ENCODE measurements at places on chromosomes 6 and 20. TPM values are rescaled to one million over a fixed set of nuclear protein-coding genes. Genes with fewer than 3 reads are reported as not detected.
A peak's percentile ranks its signal among the peaks of the same experiment; 100 is the strongest.

DNA sequence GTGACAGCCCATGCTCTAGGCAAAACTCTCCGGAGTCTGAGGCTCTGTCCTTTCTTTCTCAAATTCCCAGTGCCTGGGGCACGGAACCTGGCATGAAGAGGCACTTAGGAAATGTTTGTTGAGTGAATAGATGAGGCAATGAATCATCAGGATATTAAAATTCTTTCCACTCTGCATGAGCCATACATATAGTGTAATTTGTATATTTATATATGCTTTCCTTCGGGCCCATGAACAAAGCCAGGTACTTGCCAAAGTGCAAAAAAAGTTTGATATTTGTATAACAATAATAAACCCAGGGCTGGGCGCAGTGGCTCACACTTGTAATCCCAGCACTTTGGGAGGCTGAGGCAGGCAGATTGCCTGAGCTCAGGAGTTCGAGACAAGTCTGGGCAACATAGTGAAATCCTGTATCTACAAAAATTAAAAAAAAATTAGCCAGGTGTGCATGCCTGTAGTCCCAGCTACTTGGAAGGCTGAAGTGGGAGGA is 212.3 kb upstream of the ZNF217 start:
- no peaks in the 10 kb centered on the region for H3K36me3 ChIP-seq
- DNase-seq, result no peak
- no peaks in the 10 kb centered on the region for H3K4me1 ChIP-seq
- no peak overlapping the region for H3K27ac ChIP-seq

The ASIP gene
- 26.1 TPM for total RNA-seq

DNA sequence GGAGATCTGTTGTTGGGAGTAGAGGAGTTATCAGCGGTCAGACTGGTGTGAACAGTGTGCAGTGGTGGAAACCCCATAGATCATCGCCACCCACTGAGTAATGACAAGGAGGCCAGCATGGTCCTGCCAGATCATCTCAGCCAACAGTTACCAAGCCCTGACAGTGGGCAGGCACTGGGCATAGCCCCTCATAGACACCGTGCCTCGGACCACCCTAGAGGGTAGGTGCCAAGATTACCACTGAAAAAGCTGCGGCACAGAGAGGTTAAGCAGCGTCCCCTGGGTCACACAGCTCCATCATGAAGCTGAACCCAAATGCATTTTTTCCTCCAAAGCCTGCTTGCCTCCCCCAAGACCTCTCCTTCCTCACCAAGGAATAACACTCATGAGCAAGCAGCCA is 21.5 kb upstream of the BMP7 start:
- no peaks in the 10 kb centered on the region for H3K27me3 ChIP-seq
- peaks cover 6% of the 10 kb centered on the region for H3K4me1 ChIP-seq
- no peaks in the 10 kb centered on the region for H3K36me3 ChIP-seq
- no peak for DNase-seq
- H3K27ac ChIP-seq, result no peak overlapping the region

The CRIP3 gene
- 2.3 TPM for total RNA-seq

GRCh38 chr20:62066983-62067433 is 1.3 kb upstream of the TAF4 start:
- H3K36me3 ChIP-seq, result no peaks in the 10 kb centered on the region
- peak; percentile 58 for DNase-seq
- peak overlapping the region; percentile 65 for H3K4me3 ChIP-seq
- no peaks in the 10 kb centered on the region for H3K27me3 ChIP-seq
- H3K4me1 ChIP-seq, result peaks cover 21% of the 10 kb centered on the region

DNA sequence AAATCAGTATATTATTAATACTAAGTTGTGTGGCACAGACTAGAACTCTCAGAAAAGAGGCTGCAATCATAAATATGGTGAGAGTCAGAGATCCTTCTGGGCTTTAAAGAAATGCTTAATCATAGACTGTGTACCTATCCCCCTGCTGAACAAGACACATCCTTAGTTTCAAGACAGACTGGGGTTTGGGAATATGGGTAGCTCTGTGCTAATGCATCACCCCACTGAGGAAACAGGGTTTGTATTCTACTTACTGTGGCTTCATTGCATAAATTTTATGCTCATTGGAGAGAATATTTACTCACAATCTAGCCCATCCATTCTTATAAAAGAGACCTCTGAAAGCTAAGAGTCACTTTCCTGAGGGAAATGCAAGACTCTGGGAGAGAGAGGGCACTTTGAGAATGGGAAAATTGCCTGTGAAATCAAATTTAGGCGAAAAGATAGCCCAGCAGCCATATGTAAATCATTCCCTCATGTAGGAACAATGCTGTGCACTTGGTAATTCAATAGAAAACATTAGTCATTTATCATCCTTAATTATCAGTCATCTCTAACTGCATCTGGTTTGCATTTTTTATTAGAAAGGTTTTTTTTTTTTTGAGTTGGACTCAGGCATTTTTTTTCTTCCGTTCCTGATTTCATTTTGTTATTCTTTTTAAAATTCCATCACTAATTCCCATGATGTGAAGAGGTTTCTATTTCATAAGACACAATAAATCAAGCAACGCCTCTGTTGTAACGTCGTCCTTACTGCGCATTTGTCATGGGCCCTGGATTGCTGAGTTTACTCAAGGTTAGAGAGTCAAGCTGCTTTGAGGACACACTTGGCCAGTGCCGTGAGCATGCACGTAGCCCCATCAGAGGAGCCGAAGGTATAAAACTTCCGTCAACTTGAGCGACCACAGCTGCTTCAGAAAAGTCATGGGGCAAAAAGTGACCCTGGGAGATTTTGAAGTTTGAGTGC is 91.8 kb downstream of the TRMT11 start:
- no peak for DNase-seq
- H3K27me3 ChIP-seq, result no peaks in the 10 kb centered on the region
- no peak overlapping the region for H3K27ac ChIP-seq
- H3K36me3 ChIP-seq, result no peaks in the 10 kb centered on the region
- H3K4me1 ChIP-seq, result no peaks in the 10 kb centered on the region
